Stimulated activated CD4-positive, alpha-beta T cell treated with anti-CD3 and anti-CD28 coated beads, TNF-alpha, amount 100 ng/mL, for 48 hours (primary cell): ENCODE measurements at places on chromosomes 7 and 10.

- DNase-seq: peak; percentile 12
These were observed 72.6 kb downstream of the AP3M1 start for GRCh38 chr10:74078037-74078436.

- DNase-seq: no peak
These were observed 12.2 kb upstream of the RSBN1L start for GRCh38 chr7:77684030-77684429.

DNA sequence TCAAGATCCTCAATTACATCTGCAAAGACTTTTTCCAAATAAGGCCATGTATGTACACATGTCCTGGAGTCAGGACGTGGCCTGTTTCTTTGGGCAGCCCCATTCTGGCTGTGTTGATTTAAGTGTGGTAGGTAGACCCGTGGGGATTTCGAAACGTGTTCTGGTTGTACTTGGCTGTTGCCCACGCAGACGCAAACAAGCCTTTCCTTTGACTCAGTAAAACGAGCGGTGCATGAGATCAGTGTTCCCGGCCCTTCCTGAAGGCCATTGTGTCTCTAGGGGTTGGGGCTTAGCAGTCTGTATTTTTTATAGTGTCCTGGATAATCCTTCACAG is 64.8 kb upstream of the DNAJB6 start:
- no peak for DNase-seq

GRCh38 chr10:27241010-27241651 is 534 bp upstream of the ACBD5 start:
- no peak for DNase-seq

DNA sequence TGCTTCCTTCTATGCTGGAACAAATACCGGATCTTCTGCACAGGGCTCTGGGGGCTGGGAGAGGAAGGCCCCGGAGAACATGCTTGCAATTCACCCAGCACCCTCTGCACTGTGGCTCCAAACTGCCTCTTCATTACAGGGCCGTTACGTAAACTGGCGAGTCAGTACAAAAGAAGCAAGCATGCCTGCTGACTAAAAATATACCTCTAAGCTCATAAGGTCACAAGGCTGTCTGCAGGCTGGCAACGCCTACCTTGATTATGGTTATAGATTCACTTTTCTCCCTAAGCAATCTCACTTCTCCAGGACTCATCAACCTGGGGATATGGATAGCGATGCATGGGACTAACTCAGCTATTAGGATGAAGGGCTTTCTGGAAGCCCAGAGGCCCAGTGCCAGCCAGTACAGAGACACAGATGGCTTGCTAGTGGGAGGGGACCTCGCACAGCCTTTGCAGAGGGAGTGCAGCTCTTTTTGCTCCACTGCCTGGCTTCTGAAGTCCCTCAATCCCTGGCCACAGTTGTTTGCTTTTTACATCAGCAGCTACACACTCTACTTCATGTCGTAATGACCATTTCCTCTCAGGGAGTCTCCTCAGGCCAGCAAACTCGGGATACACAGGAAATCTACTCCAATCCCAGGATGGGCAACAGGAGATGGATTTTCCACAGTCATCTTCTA is 96.1 kb downstream of the SH3PXD2A start:
- DNase-seq: no peak

GRCh38 chr10:43689618-43689954 is 40.9 kb upstream of the ZNF32 start:
- no peak for DNase-seq

DNA sequence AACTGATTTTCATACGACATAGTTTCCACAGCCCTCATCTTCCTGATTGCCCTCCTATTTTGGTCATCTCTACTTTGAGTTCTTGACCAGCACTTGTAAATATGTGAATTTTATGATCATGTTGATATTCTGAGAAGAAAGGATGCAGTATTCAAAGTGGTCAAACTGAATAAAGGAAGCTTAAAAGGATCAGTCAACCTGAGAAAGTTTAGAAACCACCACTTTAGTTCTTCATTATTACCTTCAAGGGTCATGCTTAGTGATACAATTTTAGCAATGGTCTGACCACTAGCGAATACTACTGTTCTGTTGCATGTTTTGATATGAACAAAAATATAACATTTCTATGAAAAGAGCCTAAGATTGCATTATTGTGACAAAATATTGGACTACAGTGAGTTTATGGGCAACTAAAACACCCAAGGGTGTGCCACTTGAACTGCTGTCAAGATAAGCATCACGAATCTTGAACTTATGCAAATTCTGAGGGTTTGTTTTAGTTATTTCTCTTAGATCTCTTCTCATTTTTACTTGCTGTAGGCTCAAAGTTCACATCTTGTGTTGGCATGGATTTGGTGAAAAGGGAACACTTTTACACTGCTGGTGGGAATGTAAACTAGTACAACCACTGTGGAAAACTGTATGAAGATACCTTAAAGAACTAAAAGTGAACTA is 247.7 kb downstream of the IPMK start:
- no peak for DNase-seq

GRCh38 chr7:24659505-24659904 is 86.3 kb downstream of the PALS2 start:
- no peak for DNase-seq

GRCh38 chr7:79876848-79877252 is 257.8 kb upstream of the GNAI1 start:
- no peak for DNase-seq

- DNase-seq: no peak
These were observed 25.3 kb downstream of the HIF1AN start for GRCh38 chr10:100561005-100561404.

DNA sequence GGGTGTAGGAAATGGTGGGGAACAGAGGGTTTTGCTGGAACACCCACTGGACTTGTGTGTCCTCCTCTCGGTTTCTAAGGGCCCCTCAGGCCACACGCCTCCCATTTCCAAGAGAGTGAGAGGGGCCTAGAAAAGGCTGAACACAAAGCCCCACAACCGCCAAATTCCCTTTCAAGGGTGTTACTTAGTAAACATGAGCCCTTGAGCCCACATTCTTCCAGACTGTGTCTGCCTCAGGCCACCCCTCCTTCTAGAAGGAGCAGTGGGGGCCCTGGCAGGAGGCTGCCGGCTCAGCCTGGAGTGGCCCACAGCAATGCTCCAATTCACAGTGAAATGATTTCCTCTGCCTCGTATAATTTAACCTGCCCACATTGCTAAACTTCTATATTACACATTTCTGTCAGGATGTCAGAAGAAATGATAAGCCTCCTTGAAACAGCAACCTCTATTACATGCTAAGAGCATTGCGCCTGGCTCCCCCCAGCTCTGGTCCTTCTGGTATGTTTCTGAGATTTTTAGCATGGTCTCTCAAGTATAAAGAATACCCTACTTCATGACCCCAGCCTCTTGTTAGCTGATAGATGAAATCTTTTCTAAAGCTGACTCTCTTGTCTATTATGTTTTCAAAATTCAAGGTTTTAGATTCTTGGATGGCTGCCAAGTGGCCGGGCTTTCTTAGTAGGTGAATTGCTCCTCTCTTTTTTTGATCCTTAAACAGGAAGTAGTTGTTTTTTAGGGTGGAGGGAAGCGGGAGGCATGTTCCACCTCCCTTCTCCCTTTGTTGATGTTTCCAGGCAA is 673.9 kb upstream of the GALNT17 start:
- no peak for DNase-seq

DNA sequence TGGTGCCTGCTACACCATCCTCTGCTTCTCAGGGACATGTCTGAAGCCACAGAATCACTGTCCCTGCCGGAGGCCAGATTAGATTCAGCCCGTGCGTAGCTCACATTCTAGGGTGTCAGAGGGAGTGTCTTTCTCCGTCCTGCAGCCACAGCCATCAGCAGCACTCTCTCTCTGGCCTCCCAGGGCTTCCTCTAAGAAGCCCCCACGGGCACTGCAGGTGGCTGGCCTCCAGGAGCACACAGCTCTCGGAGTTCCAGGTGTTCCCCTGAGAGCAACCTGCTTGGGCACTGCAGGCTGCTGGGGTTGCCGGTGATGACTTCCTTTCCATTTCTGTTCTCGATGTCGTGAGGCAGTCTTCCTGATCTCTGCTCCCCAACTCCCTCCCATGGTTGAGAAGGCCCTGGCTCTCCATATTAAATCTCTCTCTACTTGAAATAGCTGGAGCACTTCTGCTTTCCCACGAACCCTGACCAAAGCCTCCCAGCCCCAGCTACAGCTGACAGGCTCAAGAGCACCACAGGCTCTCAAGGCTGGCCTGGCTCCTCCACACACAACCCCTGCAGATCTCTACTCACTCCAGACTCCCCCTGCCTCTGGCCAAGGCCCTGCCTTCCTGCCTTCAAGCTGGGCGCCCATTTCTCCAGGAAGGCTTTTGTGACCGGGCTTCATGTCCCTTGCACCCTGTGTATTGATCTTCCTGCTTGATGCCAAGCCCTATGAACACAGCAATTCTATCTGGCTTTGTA is 49.0 kb upstream of the TMEM72 start:
- DNase-seq: no peak

DNA sequence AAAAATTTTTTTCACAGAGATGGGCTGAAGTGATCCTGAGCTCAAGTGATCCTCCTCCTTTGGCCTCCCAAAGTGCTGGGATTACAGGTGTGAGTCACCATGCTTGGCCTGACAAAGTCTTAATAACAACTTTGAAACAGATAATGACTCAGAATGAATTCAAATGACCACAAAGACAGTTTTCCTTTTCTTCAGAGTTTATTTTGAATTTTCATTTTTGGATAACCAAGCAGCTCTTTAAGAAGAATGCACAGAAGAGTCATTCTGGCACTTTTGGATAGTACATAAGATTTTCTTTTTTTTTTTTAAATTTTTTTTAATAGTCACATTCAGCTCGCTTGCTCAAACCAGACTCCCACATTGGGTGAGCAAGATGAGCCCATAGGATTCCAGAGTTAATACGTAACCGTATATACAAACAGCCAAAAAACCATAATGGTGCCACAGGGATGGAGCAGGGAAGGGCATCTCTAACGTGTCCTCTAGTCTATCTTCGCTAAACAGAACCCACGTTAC is 43.0 kb upstream of the NMT2 start:
- no peak for DNase-seq

DNA sequence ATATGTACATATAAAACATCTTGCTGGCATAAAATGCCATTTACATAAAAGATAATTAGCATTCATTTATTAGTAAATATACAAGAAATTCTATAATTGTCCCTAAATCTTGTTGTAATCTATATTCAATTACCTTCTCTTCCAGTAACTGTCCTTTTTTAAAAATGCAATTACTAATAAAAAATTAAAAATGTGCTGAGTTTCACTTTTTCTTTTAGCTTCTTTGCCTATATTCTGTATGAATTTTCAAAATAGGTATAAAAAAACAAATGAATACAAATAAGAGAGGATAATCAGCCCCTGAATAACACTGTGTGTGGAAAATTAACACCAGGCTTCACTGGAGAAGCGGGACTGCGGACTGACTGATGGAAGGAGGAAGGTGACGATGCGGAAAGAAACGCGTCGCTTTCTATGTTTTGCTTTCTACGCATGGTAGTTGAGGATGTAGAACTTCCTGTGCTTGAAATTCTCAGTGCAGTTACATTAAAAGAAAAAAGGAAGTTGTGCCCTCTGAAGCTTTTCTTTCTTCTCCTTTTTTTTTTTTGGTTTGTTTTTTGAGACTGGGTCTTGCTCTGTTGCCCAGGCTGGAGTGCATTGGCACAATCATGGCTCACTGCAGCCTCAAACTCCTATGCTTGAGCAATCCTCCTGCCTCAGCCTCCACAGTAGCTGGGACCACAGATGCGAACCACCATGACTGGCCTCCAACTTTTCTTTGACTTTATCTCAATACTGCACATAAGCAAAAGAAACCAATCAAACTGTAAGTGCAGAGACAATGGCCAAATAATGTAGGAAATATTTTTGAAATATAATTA is 7.4 kb upstream of the ZMYND11 start:
- no peak for DNase-seq

- no peak for DNase-seq
These were observed 31.7 kb downstream of the GPR22 start for GRCh38 chr7:107501593-107501992.

GRCh38 chr7:37234334-37234733 is 214.3 kb downstream of the ELMO1 start:
- DNase-seq: no peak

GRCh38 chr7:25669281-25669781 is 441.0 kb upstream of the NPVF start:
- DNase-seq: no peak

DNA sequence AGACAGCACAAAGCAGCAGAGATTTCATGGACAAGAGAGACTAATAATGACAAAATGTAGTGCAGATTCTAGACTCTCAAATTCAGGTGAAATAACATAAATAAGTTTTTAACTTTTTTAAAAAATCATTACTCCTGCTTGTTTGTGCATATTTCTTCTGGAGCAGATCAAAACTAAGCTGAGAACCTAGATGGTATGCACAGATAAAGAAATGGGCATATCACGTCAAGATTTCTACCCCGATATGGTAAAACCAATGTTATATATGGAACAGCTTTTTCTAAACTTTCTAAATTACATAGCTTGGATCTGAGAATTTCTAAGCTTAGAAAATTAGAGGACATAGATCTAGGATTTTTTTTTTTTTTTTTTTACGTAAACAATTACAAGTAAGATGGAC is 18.2 kb downstream of the TWIST1 start:
- no peak for DNase-seq

- DNase-seq: no peak
These were observed 23.2 kb upstream of the BTRC start for GRCh38 chr10:101330631-101331225.

- no peak for DNase-seq
These were observed 44.3 kb upstream of the ARL4A start for GRCh38 chr7:12643001-12643643.

- DNase-seq: no peak
These were observed 177.6 kb downstream of the GNAI1 start for GRCh38 chr7:80312139-80312661.

GRCh38 chr10:24237801-24238395 is 29.0 kb downstream of the KIAA1217 start:
- DNase-seq: no peak

- DNase-seq: no peak
These were observed 188.4 kb upstream of the CACNA2D1 start for GRCh38 chr7:82631998-82632397.

DNA sequence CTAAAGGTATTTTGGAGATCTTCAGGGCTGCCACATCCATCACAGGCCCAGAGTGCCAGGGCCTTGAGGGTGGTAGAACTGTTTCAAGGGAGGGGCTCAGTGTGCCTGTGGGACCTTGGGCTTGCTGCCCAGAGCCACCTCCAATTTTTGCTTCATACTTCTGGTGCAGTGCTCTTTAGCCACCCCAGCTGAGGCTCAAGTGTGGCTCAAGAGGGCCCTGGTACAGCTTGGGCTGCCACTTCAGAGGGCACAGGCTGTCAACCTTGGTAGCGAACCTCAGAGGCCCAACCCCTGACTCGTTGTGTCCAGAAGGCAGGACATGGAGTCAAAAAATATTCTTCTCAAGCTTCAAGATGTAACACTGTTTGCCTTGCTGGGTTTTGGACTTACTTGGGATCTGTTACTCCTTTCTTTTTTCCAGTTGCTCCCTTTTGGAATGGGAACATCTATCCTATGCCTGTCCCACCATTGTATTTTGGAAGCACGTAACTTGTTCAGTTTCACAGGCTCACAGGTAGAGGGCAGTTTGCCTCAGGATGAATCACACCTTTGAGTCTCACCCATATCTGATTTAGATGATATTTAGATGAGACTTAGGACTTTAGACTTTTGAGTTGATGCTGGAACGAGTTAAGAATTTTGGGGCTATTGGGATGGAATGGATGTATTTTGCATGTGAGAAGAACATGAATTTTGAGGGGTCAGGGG is 224.8 kb downstream of the RPS24 start:
- DNase-seq: no peak
